ENCODE measurements at places on chromosomes 2 and 18. TPM values are rescaled to one million over a fixed set of nuclear protein-coding genes. Genes with fewer than 3 reads are reported as not detected.

DNA sequence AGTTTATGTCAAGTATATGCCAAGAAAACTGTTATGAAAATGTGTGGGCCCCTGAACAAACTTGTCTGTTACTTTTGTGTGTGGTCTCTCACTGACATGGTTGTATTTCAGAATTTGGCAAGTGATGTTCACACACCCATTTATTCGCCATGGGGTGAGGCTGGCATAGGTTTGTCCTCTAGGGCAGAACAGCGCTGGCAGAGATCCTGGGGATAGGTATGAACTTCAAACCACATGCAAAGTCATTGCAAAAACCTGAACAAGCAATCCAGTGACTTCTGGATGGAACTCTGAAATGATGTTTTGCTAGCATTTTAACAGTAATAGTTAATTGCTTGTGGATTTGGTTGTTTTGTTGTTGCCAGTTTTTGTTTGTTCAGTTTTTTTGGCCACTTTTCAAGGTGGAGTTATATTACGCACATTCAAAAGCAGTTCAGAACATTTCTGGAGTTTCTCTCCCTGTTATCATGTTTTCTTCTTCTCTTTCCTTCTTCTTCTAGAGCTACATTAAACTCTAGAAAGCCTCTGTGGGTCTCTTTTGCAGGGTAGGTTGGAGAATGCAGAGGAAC, 78.5 kb downstream of the MDH1 start:
- no peak for DNase-seq

Gene PPP1R1C
- polyA plus RNA-seq: not detected

Gene TGFA
- not detected for polyA plus RNA-seq

GRCh38 chr2:197450465-197450864, 2.9 kb upstream of the COQ10B start:
- DNase-seq: no peak

DNA sequence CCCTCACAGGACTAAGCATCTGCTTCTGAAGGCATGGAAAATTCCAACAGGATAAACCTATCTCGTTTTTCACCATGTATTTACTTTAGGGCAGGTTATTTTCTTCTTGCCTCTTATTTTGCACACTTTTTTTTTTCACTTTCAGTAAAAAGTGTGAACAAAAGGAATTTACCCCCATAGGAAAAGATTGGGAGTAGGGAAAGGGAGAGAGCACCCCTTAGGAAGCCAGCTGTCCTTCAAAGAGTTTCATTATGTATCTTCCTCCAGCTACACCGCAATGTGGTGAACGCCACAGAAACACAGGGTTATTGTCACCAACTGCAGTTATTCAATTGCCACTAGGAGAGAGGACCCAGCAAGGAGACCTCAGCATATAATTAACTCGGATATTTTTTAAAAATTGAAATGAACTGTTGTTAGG, 286.2 kb upstream of the VRK2 start:
- DNase-seq: no peak

Gene CNGA3
- not detected for polyA plus RNA-seq

DNA sequence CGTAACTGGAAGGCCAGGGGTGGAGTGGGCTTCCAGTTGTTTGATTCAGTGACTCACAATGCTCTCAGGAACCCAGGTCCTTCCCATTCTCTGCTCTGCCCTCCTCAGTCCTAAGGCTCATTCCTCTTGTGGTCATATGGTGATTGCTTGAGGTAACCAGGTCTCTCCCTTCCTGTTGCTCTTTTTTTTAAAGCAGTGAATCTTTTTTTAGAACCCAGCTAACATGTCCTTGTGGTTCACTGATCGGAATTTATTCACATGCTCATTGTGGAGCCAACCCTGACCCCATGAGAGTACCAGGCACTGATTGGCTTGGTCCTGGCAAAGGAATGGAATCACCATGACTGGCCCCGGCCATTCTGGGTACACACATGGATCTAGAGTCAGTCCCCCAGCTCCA, 7.4 kb downstream of the THNSL2 start:
- no peak for DNase-seq

DNA sequence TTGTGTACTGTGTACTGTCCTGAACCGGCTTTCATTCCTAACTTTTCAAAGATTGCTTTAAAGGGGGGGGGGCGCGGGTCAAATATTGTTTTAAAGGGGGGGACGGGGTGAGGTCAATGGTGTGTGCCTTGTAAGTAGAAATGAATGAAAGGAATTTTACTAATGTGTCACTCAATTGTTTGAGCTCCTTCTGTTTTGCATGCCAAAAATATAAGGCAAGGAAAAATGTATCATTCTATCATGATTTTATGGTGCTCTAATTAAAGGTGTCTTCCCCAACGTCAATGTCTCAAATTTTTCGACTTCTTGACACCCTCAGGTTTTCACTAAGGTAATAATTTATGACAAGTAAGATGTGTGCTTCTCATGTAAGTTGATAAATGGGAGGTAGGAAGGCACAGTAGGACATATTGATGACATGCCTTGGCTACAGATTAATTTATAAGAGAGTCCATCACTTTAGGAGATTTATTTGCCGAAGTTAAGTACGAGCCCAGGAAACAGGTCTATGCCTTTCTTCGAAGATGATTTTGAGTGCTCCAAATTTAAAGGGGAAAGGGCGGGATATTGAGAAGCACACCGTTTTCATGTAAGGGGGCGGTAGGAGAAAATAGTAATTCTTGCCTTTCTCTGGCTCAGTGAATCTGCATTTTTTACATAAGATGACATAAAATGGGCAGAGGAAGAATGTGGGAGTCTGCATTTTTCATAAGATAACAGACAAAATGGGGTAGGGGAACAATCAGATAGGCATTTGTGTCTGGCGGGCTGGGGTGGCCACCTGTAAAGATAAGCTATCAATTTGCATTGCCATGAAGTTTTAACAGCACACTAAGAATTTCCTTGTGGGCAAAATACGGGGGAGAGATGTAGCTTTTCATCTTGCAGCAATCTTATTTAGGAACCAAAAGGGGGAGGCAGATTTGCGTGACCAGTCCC, 1.2 kb upstream of the TRAPPC8 start:
- peak; percentile 4 for DNase-seq

DNA sequence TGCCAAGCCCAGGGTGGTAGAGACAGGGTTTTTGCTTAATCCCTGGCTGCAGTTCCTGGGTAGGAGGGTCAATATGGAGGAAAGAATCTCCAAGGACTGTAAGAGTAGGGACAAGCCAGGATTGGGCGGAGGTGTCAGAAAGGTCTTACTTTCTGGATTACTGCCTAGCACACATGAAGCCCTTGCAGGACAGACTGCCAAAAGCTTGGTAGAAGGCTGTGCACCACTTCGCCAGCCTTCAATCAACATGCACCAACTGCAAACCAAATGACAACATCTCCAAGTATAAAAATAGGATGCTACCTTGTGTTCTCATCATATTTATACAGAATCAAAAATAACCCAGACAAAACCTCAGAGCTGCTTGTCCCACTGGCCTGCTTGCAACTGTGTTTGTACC, 3.7 kb downstream of the ZNF142 start:
- DNase-seq: no peak

DNA sequence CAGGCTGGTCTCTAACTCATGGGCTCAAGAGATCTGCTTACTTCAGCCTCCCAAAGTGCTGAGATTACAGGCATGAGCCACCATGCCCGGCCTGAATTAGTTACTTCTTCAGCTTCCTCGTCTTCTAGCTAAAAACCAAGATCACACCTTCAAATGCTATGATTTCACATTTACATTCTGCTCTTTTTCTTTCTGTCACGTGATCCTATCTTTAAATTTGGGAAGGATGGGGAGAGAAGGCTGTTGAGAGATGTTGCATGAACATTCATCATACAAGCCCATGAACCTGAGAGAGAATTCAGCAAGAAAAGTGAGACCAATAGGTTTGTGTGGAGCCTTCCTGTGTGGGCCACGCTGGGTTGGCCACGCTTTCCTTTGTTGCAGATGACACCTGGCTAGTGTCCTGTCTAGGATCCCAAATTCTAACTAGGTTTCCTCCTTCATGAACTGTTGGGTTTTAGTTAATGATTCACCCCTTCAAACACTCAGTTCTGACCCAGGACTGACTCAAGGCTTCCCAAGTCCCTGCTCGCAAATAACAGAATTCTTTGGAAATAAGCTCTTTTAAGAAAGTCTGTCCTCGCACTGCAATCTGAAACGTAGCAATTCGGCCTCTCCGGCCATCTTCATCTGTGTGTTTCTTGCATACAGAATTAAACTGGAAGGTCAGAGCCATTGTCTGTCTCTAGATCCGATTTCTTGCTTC, 57.3 kb upstream of the CREB1 start:
- no peak for DNase-seq

- DNase-seq: no peak
These were observed 190.1 kb downstream of the KLHL29 start for GRCh38 chr2:23574919-23575654.

- no peak for DNase-seq
These were observed 25.6 kb upstream of the CASP8 start for GRCh38 chr2:201234663-201235135.

Gene NCKAP5
- not detected for polyA plus RNA-seq

Gene ALLC
- polyA plus RNA-seq: not detected

GRCh38 chr18:75455249-75456198, 28.0 kb upstream of the SMIM21 start:
- DNase-seq: no peak

Gene SAG
- not detected for polyA plus RNA-seq

DNA sequence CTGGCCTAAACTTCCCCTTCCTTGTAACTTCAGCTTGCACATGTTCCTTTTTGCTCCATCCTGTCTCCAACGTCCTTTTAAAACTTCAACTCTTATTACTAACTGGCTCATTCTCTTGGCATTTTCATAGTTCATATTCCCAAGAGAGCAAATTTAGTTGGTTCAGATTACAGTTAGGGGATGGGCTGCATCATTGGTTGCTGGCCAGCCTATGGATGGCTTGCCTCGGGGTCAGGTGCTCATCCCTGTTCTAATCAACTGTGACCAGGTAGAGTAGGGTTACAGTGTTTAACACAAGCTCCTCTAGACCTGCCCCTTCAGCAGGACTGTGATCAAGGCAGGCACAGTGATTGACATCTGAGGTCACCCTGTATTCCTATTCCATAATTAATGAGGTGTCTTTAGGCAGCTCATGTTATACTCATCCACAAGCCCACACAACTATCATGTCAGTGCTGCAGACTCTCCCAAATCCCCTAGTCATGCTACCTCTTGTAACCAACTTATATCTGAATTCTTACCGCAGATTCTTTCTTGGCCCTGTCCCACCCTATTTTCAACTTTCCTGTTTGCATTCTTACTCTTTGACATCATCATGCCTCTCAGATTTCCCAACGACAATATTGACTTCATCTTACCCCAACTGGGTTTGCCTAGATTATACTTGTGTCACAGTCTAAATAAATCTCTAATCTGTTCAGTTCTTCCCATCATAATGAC, 293.3 kb downstream of the MTX2 start:
- no peak for DNase-seq

DNA sequence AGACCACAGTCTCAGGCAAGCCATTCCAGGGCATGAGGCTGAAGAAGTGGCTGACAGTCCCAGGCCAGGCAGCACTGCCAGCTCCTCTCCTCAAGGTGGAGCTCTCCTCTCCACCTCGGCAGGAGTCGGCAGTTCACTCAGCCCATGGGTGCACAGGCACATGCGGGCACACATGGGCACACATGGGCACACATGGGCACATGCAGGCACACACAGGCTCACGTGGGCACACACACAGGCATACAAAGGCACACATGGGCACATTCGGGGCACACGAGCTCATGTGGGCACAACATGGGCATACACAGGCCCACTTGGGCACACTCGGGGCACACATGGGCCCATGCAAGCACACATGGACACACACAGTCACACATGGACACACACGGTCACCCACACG, 65.3 kb upstream of the TAF1B start:
- DNase-seq: no peak

DNA sequence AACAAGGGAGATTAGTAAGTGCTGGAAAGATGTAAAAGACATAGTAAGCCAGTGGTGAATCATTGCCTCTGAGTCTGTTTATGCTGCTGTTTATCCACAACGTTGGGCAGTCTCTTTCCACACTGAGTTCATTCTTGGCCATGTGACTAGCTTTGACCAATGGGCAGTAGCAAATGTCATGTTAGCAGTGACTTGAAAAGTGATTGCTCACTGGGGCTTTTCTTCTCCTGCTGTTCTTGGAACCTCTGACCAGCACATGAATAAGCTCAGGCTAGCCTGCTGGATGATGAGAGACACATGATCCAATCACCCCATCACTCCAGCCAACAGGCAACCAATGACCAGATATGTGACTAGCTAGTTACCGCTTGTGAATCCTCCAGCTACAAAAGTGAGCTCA, 360.4 kb downstream of the SLC4A3 start:
- no peak for DNase-seq

- DNase-seq: no peak
These were observed 147.2 kb upstream of the NFATC1 start for GRCh38 chr18:79248495-79249060.

DNA sequence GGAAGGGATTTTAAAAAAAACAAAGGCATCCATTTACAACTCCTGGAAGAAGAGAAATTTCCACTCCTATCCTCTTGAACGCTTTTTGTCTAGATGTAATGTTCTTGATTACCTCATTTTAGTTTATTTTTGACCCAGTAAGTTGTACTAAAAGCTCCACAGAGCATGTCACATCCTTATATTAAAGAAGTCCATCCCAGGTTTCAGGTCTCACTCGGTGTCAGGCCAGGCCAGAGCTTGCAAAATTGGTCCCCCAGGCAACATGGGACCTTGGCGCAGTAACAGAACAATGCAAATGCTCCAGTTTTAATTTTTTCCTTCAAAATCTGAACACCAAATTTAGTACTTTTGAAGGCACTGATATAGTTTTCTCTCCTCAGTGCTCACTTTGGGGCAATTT, 218.4 kb upstream of the REV1 start:
- no peak for DNase-seq

- DNase-seq: peak; percentile 53
These were observed at the start of gene SNED1 for GRCh38 chr2:240997856-240998705. SNED1 (plus strand) TSS chr2:240998618; CDS start chr2:240998838, 220 bp downstream.

Gene HOXD9
- polyA plus RNA-seq: not detected

- peak; percentile 32 for DNase-seq
These were observed 416.0 kb upstream of the HS6ST1 start for GRCh38 chr2:128734521-128735295.

DNA sequence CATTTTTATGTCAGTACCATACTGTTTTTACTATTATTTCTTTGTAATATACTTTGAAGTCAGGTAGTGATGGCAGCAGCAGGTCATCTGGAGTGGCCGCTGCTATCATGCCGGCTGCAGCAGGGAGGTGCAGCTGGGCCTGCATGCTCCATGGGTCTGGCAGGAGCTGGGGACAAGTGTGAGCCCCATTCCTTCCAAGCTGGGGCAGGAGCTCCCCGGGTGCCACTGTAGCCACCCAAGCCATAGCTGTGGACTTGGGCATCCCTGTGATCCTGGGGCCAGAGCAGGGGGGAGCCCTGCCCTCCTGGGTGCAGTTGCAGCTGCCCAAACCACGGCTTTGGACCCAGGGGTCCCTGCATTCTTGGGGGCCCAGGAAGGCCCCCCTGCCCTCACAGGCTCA, 59.2 kb downstream of the CSRNP3 start:
- no peak for DNase-seq

Gene CWC22
- polyA plus RNA-seq: 44.7 TPM

Data from naive B cell (primary cell).